Epithelial cell of esophagus (primary cell): ENCODE measurements at places on chromosomes 11 and 22.

DNA sequence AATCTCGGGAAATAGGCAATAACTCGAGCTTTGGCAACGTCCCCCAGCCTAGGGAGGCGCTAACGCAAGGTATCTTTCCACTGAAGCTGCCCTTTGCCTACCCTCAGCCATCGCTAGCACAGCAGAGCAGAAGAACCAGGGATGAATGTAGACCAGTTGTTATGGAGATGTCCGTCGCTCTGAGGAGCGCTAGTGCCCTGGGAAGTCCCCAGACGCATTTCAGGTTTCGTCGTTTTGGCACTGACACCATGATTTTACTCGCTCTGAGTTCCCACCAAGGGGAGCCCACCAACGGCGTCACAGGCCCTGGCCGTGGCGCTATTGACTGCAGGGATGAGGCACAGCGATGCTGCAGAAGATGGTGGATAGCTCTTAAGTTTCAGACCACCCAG lies 22.7 kb upstream of the BDNF start:
- DNase-seq: no peak

DNA sequence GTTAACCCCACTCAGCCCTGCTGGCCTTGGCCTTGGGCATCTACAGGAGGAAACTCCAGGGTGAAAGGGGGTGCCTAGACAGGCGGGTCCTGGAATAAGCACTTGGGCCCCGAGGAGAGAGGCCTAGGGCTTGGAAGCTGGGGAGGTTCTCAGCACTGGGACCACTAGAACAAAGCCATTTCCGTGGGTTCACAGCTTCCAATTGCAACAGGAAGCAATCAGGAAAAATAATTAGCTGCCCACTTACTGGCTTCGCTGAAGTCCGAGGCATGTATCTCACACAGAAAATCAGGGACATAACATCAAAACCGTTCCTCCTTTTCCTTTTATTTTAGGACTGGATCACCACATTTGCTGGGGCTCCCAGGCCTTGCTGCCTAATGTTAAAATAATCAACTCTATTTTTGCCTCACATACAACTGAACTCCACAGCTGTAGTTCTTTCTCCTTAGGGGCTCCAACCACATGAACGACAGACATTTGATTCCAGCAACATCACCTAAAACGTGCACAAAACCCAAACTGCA lies 161.1 kb upstream of the GRK3 start:
- no peak for DNase-seq

GRCh38 chr11:45048870-45049691 lies 97.4 kb upstream of the PRDM11 start:
- no peak for DNase-seq

DNA sequence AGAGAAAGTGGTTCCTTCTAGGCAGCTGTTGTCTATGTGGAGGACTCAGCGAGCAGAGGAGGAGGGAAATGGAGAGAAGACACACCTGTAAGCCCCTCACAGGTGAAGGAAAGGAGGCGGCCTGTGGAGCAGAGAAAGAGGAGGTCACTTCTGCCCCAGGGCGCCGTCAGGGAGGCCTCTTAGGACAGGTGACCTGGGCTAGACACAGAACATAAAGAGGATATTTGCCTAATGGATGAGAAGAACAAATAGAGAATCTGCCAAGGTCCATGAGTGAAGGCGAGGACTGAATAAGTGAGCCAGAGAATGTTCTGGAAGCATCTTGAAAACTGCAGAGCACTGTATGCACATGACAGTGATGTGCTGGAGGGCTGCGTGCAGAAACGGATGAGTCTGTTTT lies 2.2 kb upstream of the SCUBE1 start:
- DNase-seq: no peak

DNA sequence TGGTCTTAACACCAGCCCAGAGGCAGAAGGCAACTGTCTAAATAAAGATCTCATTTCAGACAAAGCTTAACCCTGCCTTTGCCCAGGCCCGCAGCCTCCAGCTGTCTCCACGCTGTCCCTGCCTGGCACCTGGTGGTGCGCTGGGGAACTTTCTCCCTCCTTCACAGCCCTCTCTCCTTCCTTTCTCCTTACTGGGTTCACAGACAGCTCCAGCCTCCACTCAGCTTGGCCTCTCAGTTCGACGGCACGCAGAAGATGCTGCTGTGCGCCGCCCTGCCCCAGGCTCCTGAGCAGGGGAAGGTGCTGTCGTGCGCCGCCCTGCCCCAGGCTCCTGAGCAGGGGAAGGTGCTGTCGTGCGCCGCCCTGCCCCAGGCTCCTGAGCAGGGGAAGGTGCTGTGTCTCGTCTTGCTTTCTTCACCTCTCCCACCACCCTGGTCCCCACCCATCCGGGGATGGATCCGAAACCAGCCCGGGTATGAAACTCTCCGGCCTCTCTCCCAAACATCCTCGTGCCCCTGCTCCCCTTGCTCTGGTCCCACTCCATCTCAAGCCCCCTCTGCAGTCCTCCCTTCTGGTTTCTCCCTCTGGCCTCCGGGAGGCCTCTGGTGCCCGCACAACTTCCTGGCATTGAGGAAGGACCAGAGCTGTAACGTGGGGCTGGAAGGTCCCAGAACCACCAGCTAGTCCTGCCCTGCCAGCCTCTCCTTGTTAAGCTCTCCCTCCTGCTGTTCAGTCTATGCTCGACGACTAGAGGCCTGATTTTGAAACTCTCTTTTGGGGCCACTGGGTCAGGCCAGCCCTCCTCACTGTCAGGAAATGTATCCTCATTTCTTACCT lies 22.9 kb upstream of the JAM3 start:
- peak; percentile 34 for DNase-seq

- no peak for DNase-seq
Observed at GRCh38 chr22:47015589-47016178, 253.2 kb downstream of the TBC1D22A start.
